ENCODE measurements at places on chromosomes 2 and 18.

- DNase-seq = no peak
These were observed 307.1 kb downstream of the NRXN1 start for GRCh38 chr2:50724837-50725236.

DNA sequence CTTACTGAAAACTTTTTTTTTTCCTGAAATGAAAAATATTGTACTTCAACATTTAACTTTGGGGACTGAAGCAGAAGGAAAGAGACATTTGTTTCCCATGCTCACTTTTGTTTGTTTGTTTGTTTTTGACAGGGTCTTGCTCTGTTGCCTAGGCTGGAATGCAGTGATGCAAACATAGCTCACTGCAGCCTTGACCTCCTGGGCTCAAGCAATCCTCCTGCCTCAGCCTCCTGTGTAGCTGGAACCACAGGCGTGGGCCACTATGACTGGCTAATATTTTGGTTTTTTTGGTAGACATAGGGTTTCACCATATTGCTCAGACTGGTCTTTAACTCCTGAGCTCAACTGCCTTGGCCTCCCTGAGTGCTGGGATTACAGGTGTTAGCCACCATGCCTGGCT, 70.9 kb upstream of the SPTBN1 start:
- no peak for DNase-seq

- DNase-seq = no peak
These were observed 1.4 kb upstream of the TUBA4B start for GRCh38 chr2:219251656-219252055.

DNA sequence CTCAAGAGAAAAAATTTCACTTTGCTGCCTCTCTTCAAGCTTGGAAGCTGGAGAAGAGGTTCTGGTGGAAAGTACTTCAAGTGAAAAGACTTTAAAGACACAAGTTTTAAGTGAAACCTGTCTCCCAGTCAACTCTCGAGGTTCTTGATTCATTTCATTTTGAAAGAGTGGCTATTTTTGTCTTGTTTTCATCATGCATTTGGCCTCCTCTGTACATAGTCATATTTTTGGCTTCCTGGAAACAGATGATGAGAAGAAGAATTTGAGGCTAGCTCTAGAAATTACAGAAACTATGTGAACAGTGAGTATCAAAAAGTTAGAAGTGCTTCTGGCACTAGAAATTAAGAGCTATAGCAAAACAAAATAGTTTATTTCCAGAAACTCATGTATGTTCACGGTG, 124.8 kb downstream of the DTNA start:
- DNase-seq = no peak

DNA sequence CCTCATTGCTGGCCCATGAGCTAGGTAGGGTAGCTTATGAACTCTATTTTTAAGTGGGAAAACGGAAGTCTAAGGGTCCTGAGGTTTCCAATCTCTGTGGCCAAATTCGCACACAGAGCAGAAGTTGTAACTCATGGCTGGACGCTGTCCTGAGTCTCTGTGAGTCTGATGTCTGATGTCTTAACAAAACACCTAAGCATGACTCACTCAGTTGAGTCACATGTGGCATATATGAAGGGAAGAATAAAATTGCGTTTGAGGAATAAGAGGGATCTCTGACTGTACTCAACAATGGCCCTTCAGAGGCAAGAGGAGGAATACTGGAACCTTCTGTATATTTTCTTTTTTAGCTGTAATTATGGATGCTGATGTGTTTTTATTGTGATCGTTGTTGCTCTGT, 569.7 kb downstream of the RIT2 start:
- no peak for DNase-seq

Measured in effector CD8-positive, alpha-beta T cell (primary cell).